ENCODE measurements at places on chromosomes 7 and 10.

DNA sequence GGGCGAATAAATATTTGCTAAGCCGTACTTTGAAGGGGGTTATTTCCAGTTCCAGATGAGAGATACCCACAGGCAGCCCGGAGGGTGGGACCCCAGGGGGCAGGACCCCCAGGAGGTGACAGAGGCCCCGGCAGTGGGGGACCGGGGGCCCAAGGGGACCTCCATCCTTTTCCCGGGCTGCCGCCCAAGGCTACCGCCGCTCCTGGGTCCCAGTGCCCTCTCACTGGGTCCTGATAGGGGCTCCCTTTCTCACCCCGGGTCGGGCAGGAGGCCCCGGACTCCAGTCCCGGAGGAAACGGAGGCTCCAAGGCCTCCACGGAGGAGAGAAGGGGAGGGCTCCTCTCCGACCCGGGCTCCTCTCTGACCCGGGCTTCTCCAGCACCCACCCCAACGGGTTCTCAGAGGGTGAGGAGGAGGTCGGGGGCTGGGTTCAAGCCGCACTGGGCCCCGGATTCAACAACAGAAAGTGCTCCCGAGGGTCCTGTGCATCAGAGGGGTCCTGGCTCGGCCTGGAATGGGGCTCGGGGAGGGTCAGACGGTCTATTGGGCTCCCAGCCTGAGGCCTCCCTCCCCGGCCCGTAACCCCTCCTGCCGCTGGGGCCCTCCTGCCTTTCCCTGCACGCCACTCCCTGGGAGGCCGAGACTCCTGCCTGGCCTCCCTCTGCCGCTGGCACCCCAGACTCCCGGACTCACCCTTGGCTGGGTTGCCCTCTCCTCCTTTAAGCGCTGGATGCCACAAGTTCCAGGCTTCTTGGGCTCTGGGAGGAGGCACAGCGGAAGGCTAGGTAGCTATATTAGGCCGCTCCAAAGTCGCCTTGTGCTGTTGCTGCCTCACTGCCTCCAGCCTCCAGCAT lies 62.5 kb downstream of the ZNF37A start:
- no peak for DNase-seq

GRCh38 chr10:3830946-3831345 lies 45.9 kb upstream of the KLF6 start:
- no peak for DNase-seq

DNA sequence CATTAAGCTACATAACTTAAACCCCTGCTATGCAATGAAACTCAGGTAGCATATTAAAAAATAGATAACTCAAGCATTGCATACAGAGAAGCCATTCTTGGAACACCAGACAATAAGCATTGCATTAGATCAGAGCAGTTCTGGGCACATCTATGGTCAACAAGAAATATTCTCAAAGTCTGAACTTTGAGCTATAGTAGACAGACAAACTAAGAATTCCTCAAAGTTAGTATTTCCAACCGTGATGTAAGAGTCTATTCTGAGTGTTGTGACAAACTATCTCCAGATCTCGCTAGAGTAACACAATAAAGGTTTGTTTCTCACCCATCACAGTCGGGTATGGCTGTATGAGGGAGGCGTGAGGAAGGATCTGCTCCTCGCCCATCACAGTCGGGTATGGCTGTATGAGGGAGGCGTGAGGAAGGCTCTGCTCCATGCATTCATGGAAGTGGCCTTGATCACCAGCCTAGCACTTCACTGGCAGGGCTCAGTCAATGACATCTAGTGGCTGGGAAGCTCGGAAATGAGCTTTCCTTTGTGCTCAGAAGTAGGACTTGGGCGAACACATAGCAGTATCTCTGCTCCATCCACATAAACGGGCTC lies 61.6 kb upstream of the ANKRD1 start:
- DNase-seq: no peak

- DNase-seq: no peak
These were observed 875.8 kb upstream of the KCND2 start for GRCh38 chr7:119397156-119397555.

DNA sequence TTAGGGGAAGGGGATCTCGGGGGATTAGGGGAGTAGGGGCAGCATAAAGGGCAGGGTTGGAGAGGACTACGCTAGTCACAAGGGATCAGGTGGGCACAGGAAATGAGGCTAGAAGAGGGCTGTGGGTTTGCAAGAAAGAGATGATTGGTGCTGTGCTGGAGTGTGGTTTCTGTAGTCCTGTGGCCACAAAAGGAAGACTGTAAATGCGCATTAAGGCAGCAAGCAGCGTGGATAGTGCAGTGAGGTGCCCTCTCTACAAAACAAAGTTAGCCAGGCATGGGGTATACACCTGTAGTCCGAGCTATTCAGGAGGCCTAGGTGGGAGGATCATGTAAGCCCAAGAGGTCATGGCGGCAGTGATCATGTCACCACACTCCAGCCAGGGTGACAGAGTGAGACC lies 212.1 kb downstream of the MLLT10 start:
- DNase-seq: no peak

DNA sequence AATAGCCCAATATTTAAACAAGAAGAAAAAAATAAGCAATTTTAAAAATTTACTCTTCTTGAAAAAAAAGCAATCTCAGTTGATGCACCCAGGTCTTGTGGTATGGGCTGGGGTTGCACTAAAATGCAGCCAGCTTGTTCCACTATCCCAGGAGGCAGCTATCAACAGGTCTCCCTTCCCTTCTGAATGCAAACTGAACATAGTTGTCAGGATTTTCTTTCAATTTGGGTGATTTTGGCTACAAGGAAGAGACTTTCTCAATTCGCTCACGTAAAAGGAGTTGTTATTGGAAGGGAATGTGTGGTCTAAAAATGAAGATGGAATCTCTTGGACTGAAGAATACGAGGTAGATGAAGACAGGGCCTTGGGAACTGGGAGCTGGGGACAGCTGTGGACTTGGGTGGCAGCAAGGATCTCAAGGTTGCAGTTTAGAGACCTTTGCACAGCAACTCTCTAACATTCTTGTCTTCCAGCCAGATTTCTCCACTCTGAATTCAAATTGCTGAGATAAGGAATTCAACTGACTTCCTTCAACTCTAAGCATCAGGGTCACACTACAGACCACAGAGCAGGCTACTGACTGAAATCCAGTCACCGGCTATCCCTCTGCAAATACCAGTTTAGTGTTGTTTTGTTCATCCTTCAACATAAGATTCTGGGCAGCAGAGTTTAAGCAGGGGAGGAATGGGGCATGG lies 3.1 kb upstream of the TMEM26 start:
- DNase-seq: no peak

- DNase-seq: no peak
These were observed 121.2 kb downstream of the UBE2H start for GRCh38 chr7:129831424-129832058.

DNA sequence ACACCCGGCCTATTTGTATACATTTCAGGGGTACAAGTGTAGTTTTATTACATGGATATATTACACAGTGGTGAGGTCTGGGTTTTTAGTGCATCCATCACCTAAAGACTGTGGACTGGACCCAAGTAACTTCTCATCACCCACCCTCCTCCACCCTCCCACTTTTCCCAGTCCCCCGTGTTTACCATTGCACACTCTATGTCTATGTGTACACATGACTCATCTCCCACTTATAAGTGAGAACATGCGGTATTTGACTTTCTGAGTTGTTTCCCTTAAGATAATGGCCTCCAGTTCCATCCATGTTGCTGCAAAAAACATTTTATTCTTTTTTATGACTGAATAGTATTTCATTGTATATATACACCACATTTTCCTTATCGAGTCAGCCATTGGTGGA lies 98.9 kb upstream of the WAC start:
- no peak for DNase-seq

DNA sequence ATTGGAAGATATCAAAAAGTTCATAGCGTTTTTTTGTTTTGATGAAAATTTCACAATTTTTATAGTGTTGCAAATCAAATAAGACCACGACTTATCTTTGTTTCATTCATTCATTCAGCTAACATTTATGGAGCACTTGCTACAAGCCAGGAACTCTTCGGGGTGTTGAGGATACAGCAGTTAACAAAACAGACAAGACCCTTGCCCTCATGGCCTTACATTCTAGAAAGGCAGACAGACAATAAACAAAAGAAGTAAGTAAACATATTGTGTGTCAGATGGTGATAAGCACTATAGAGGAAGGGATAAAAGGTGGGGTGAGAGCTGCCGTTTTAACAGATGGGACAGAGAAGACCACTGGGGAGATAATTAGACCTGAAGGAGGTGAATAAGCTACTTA lies 41.6 kb upstream of the GSAP start:
- no peak for DNase-seq

- DNase-seq: no peak
These were observed 183.2 kb downstream of the CXCL12 start for GRCh38 chr10:44201656-44202055.

DNA sequence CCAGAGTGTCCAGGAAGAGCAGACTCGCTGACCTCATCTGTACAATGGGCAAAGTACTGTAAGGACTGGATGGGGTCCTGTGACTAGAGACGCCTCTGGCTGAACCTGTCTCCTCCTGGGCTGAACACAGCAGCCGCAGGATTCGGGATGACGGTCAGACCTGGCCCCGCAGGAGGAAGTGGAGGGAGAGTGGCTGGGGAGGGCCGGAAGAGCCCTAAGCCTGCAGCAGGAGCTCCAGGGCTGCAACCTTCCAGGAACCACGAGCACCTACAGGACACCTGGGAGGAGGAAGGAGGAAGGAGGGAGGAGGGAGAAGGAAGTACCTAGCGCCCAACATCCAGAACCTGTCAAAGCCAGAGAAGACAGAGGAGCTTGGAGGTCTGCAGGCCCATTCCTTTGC lies 30.3 kb downstream of the TNRC18 start:
- no peak for DNase-seq

- no peak for DNase-seq
These were observed 96.5 kb downstream of the PFKFB3 start for GRCh38 chr10:6299234-6299633.

DNA sequence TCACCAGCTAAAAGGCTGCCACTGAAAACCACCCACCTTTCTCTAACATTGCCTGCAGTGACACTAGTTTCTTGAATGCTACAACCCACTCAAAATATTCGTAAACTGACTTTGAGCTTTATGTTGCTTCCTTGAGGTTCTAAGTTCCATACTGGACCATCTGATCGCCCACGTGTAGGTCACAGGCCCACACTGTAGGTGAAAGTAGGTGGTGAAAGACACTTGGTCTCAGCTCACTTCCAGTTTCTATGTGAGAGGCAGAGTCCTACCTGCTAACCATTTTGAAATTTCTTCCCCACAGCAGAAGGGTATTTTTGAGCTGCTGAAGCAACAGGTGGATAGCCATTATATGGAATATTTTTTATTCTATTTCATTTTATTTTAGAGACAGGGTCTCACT lies 97.3 kb downstream of the MYO3A start:
- DNase-seq: no peak

GRCh38 chr7:42987648-42988214 lies 55.6 kb downstream of the MRPL32 start:
- DNase-seq: no peak

DNA sequence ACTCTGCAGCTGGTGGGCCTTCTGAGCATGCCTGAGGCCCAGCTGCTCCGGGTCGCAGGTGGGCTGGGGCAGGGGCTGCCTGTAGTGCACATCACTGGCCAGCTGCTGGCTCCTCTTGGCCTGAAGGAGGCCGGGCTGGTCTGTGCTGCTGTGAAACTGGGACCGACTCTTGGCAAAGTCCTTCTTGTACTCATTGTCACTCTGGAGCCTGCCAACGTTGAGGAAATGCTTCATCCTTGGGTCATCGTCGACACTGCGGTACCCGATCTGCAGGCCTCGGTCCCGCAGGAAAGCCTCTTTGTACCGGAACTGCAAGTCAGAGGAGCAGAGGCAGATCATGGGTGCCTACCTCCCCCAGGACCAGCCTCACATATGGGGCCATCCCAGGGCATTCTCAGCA lies 37.7 kb downstream of the HABP2 start:
- no peak for DNase-seq

DNA sequence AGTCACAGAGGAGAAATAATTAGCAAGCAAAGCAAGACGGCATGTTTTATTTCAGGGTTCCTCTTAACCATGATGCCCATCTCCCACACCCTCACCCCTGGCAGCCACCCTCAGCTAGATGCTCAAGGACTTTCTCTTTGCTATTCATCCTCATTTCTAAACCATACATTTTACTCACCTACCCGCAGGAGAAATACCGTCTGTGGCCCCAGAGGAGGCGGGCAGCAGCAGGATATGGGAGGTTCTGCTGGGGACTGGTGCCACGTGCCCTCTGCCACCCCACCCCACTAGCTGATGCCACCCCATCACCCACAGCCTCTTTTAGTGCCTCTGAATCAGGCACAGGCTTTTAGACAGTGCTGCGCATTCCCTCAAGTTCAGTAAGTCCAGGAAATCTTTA lies 168.7 kb upstream of the ITGB1 start:
- DNase-seq: no peak

GRCh38 chr10:14008740-14009080 lies 322.0 kb downstream of the FRMD4A start:
- DNase-seq: no peak

- no peak for DNase-seq
These were observed 46.3 kb downstream of the LRMDA start for GRCh38 chr10:75477680-75478079.

GRCh38 chr7:139054101-139054500 lies 18.3 kb upstream of the ZC3HAV1L start:
- no peak for DNase-seq

DNA sequence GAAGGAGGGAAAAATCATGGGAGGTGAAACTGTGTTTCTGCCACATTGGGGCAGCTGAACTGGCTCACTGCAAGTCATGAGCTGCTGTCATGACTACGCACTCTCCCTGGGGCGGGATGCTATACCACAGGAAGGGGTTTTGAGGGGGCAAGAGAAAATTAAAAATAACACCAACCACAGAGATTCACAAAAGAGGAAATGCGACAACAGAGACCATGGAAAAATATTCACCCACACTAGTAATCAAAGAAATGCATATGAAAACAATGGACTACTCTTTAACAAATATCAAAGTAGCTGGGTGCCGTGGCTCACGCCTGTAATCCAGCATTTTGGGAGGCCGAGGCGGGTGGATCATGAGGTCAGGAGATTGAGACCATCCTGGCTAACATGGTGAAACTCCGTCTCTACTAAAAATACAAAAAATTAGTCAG lies 65.2 kb upstream of the TM9SF3 start:
- no peak for DNase-seq

GRCh38 chr7:111931016-111931517 lies 275.1 kb downstream of the DOCK4 start:
- no peak for DNase-seq

GRCh38 chr10:33325929-33326328 lies 8.5 kb downstream of the NRP1 start:
- no peak for DNase-seq

GRCh38 chr10:31129880-31130405 lies 98.3 kb upstream of the ZNF438 start:
- no peak for DNase-seq

- no peak for DNase-seq
These were observed 183.4 kb downstream of the MACC1 start for GRCh38 chr7:20033621-20034400.

DNA sequence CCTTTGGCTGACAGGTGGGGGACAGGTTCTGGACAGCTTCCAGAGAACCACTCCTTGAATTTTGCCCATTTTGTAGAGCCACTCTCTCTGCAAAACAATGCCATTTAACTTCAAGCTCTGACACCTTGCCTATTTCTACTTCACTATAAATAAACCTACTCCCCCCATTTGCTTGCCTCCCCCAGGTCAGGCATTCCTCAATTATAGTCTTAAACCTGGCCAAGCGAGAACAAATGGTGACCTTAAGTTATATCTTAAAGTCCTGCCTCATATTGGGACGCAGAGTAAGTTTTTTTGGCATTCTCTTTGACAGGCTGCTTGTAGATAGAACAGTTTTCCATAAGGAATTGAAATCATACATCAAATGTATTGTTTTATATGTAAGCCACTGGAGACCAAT lies 706.9 kb downstream of the LRMDA start:
- no peak for DNase-seq

Measured in midbrain (tissue), 1 donor.